ENCODE measurements at places on chromosomes 12 and 14.

GRCh38 chr12:11812241-11812585 is 162.7 kb downstream of the ETV6 start:
- no peak for DNase-seq

GRCh38 chr12:76784600-76785051 is 20.7 kb downstream of the ZDHHC17 start:
- no peak for DNase-seq

DNA sequence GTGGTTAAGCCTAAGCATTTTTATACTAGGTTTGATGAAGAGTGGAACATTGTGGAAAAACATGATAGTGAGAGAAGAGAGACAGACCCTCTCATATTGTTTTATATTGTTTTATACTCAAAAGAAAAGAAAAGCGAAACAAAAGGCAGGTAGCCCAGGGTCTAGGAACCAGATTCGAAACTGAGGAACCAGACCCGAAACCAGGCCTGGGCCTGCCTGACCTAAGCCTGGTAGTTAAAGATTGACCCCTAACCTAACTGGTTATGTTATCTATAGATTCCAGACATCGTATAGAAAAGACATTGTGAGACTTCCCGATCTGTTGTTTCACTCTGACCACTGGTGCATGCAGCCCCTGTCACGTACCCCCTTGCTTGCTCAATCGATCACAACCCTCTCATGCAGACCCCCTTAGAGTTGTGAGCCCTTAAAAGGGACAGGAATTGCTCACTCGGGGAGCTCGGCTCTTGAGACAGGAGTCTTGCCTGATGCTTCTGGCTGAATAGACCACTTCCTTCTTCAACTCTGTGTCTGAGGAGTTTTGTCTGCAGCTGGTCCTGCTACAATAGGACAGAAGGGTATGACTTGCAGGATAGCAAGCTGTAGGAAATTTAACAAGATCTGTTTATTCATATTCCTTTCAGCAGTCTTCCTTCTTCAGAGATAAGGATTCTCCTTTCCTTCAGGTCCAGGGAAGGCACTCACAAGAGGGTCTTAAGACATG is 147.1 kb upstream of the PLEKHA5 start:
- DNase-seq, result no peak

- DNase-seq, result no peak
These were observed 89.1 kb downstream of the LRRK2 start for GRCh38 chr12:40313928-40314327.

GRCh38 chr12:10304161-10304574 is 3.5 kb upstream of the KLRD1 start:
- no peak for DNase-seq

DNA sequence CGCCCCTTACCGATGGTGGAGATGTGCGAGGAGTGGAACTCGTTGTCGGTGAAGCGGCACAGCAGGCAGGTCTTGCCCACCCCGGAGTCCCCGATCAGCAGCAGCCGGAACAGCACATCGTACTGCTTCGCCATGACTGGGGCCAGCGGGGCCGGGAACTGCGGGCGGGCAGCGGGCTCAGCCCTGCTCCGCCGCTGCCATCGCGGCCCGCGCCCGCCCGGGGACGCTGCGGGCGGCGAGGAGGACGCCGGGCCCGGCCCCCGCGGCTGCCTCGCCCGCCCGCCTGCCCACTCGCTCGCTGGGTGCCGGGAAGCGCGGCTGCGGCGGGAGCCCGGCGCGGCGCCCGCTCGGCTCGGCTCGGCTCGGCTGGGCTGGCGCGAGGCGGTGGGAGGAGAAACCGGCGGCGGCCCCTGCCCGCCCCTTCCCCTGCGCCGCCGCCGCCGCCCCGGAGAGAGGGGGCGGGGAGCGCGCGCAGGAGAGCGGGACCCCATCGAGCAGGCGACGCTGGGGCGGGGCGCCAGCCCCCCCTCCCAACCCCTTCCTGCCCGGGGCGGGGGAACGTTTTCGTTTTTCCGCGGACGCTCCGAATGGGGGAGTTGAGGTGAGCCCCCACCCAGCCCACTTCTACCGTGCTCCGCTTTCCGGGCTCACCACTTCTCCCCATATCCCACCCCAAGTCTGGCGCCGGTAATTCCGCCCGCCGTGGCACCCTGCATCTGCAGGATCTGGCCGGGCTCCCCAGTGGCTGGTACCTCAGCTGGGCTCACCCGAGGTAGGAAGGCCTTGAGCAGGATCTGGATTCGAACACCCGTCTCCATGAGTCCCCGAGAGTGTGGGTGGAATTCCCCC is at the start of gene RAB15:
Gene RAB15 (minus strand): TSS at position 394 of the 849 bp plus-strand sequence. CDS start 260 bp downstream, at position 134.
- DNase-seq, result no peak

DNA sequence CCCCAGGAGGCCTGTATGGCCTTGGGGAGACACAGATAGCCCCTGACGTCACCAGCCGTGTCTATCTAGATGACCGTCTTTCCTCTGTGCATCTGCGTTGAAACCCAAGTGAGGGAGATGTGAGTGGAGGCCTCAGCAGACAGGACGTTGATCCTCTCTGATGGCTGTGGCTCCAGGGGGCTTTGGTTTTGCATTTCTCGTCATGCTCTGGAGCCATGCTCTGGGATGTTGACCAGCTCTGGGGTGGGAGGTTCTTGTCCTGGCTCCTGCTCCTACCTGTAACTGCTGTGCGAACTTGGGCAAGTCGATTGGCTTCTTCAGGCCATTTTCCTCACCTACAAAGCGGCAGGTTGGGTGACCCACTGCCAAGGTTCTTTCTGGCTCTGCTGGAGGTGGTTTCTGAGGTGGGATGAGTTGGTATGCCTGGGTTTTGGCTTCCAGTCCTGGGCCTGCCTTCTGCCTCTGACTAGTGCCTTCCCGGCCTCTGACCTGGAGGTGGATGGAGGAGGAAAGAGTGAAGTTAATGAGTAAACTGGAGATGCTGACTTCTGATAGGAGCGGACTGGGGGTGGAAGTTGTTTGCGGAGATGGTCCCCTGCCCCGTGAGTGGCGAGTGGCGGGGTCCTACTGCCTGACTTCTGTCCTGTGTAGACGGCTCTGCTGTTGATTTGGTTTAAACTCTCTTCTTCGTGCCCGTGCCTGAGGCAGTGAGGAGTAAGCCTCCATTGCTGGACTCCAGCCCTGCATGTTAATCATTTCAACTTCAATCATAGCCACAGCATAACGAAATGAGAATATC is 8.4 kb downstream of the TSPAN9 start:
- DNase-seq, result no peak

- DNase-seq, result no peak
These were observed 164.1 kb downstream of the PHETA1 start for GRCh38 chr12:111204788-111205241.

- no peak for DNase-seq
These were observed at the start of gene OAS1 for GRCh38 chr12:112906712-112907414. TSS of gene OAS1 (plus strand) at chr12:112906962. CDS start at chr12:112907040, 78 bp downstream.

- no peak for DNase-seq
These were observed 509.7 kb downstream of the NAV3 start for GRCh38 chr12:78340406-78340805.

DNA sequence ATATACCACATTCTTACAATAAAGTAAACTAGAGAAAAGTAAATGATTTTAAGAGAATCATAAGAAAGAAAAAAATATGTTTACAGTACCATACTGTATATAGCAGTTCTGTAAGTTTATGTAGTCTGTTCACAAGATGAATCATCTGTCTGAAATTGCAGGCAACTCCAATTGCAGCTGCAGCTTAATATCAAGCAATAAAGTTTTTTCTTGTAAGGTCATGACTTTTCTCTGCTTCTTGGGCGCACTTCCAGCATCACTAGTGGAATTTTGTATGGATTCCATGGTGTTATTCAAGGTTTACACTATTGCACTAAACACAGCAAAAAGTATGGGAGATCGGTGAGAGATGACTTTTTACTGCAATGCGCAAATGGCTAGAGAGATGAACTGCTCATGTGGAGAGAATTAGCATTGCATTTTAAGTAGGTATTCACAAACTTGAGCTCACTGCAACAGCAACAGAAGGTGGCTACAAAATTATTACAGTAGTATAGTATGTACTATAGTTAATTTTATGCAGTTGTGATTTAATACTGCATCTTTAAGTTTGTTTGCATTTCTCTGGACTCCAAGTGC is 445.4 kb upstream of the OR4E1 start:
- no peak for DNase-seq

GRCh38 chr14:34098045-34098984 is 147.4 kb upstream of the EGLN3 start:
- no peak for DNase-seq

- DNase-seq, result no peak
These were observed 17.6 kb upstream of the AEBP2 start for GRCh38 chr12:19421503-19422282.

GRCh38 chr12:68865399-68866164 is 57.6 kb downstream of the MDM2 start:
- no peak for DNase-seq

GRCh38 chr12:119181202-119181601 is 2.5 kb downstream of the HSPB8 start:
- no peak for DNase-seq

- DNase-seq, result no peak
These were observed 307.2 kb upstream of the SOX5 start for GRCh38 chr12:24256684-24257083.

DNA sequence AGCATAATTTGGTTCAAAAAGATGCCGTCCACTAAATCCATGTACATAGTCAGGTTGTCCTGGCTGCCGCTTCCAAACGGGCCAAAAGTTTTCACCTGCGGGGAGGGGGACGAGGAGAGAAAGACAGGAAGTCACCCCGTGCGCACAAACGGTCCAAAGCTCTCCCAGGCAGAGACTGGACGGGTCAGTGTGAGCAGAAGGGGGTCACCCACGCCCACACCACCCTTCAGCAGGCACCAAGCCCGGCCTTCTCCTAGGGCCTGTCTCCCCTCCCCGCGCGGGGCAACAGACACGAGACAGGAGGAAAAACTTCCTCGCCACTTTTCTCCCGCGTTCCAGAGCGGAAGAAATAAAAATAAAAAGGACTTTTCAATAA is 888 bp downstream of the CCDC88C start:
- no peak for DNase-seq

DNA sequence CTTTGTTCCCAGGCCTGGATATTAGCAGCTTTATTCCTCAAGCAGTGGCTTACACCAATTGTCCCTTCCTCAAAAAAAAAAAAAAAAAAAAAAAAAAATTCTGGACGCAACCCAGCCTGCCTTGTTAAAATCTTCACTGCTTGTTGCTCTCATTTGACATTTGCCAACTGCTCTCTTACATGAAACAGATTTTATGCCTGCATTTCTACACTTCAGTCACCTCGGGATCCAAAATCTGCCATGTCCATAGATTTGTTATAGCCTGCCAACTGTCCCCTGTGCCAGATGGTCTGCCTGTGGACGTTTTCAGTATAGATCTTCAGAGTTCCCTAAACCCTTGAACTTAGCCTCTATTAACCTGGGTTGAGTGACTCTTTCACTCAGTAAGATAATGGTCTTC is 651.5 kb downstream of the FSCB start:
- DNase-seq, result no peak

GRCh38 chr12:110622582-110622981 is 8.7 kb downstream of the TCTN1 start:
- DNase-seq, result no peak

DNA sequence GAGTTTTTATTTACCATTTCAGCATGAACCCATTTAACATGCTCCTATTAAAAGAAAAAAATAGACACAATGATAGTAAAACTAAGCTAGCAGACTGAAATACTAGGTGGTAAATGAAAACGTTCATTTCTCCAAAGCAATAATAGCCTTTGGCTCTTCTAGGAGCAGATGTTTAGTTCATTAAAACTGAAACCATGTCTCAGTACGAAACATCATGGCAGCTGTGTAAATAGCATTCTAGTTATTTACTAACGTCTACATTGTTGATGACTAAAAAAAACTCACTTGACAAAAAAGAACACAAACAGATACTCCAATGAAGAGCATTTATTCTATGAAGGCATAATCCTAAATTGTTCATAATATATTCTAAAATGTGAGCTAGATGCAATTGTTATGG is 17.9 kb downstream of the RECQL start:
- no peak for DNase-seq

GRCh38 chr12:130689408-130690405 is 26.4 kb downstream of the RIMBP2 start:
- no peak for DNase-seq

GRCh38 chr12:20722142-20722541 is 27.0 kb downstream of the SLCO1C1 start:
- DNase-seq, result no peak

- DNase-seq, result no peak
These were observed 181.1 kb downstream of the ASCL1 start for GRCh38 chr12:103138538-103138937.

DNA sequence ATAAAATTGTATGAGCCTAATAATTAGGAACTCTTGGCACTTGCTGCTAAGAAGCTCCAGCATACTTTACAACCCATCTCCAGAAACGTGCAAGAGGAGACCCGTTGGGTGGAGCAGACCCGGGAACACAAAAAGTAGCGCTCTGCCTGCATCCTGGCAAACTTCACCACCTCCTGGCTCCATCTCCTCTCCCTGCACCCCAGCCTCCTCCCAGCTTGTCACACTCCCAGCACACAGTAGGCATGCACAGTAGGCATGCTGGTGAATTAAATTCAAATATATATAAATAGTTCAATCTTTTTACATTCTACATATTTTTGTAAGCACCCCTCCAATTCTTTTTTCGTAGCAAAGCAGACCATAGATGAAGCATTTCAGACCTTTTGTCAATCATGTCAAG is 1.2 kb downstream of the VSIG10 start:
- DNase-seq, result no peak

DNA sequence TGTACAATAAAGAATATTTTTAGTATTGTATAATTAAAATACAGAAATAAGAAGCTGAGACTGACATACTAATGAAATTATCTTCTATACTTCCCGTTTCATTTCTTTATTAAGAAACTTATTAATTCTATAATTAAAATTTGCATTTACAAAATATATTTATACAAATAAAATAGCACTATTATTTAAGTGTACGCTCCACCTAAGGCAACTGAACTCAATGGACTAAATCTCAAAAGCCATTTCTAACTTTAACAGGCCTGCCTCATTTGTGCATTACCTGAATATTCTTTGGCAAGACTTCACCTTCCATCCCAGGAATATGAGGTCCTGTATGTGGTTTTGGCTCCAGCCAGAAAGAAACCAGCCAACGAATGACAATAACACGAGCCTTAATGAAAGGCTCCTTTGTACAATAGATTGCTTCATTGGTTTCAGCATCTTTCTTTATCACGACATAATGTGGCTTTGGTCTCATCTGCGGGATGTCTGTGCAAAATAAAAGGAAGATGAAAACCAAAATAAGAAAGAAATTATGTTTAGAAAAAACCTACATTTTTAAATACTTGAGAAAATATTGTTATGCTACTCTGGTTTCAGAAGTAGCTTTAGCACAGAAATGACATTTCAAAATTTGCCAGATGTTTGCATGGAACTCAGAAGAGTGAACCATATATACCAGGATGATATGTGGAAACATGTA is 58.7 kb downstream of the RALGAPA1 start:
- no peak for DNase-seq

- DNase-seq, result no peak
These were observed 2.4 kb downstream of the ETNK1 start for GRCh38 chr12:22627371-22627770.

DNA sequence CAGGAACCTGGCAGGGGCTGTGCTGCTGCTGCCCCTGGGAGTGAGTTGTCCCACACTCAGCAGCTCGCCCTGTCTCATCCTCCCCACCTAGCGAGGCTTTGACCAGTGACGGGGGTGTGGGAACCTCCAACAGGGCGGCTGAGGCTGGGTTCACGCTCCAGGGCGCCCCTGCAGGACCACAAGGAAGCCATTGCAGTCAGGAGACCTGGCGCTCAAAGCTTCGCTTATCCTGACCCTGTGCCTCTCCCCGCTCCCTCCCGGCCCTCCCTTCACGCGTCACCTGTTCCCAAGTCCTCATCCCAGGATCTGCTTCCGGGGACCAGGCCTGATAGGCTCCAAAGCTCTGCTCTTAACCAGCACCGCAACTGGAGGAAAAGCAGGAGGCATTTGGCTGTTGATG is 272.0 kb upstream of the SFSWAP start:
- DNase-seq, result no peak

Data from stimulated activated CD8-positive, alpha-beta memory T cell treated with anti-CD3 and anti-CD28 coated beads, Interleukin-7, amount 100 ng/mL, for 1 hour (primary cell).